NB4 (cell line): ENCODE measurements at places on chromosomes 4 and X.
A peak's percentile ranks its signal among the peaks of the same experiment; 100 is the strongest.

GRCh38 chr4:57369446-57369845, 259.3 kb upstream of the IGFBP7 start:
- DNase-seq = no peak

DNA sequence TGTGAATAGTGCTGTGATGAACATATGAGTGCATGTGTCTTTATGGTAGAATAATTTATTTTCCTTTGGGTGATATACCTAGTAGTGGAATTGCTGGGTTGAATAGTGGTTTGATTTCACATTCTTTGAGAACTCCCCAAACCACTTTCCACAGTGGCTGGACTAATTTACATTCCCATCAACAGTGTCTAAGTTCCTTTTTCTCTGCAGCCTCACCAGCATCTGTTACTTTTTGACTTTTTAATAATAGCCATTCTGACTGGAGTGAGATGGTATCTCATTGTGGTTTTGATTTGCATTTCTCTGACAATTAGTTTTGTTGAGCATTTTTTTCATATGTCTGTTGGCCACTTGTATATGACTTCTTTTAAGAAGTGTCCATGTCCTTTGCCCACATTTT, 29.1 kb downstream of the JADE3 start:
- DNase-seq = no peak

DNA sequence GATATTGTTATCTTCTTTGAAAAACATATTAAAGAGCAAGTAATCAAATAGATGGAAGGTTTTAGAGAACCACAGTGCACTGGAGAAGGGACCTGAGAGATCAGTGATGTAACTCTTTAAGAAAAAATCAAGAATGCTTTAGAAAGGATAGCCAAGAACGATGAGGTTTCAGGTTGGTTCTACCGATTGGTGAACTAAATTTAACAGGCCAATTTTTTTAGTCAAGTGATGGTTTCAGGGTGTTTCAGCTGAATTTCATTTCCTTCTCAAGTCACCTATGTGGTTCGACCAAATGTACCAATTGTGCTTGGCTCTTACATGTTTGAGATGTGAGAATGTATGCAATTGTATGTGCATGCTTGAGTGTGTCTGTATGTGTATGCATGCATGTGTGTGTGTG, 26.5 kb downstream of the HS3ST1 start:
- DNase-seq = no peak

- no peak for DNase-seq
Observed at GRCh38 chr4:31220921-31221320, 500.8 kb downstream of the PCDH7 start.

- no peak for DNase-seq
Observed at GRCh38 chr4:61648264-61648663, 448.1 kb downstream of the ADGRL3 start.

GRCh38 chr4:159144112-159144694, 41.3 kb downstream of the RAPGEF2 start:
- no peak for DNase-seq

- DNase-seq = no peak
Observed at GRCh38 chr4:8321771-8322170, 52.2 kb downstream of the HTRA3 start.

GRCh38 chr4:2411786-2412510, 6.5 kb downstream of the ZFYVE28 start:
- DNase-seq = no peak

GRCh38 chr4:112143781-112144180, 1.5 kb upstream of the FAM241A start:
- no peak for DNase-seq

DNA sequence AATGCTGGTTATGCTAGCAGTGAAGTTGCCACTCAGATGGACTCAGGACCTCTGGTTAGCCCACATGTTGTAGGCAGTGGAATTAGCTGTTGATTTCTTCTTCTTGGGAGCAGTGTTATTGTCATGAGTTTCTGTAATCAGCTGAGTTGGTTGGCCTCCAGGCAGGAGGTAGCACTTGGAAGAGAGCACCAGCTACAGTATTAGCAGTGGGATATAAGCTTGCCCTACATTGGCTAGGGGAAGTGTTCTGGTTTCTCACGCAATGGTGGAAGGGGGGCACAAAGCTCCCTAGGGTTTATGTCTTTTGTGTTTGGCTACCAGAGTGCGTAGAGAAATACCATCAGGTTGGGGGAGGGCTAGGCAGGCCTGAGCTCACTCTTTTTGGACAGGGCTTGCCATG, 34.0 kb upstream of the UCP1 start:
- DNase-seq = no peak

DNA sequence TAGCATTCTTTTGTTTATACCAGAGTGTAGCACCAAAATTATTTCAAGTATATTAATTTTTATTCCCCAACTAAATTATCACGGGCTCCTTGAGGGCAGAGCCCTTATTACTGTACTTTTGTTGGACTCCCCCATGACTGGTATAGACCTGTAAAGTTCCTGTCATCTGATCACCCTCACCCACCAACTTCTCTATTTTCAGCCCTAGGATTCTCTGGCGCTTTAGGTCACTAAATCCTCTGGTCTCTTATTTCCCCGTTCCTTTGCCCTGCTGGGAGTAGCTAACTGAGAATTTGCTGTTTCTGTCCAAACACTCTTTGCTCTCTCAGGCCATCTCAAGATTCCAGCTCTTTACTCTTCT, 3.2 kb upstream of the XKRX start:
- no peak for DNase-seq

DNA sequence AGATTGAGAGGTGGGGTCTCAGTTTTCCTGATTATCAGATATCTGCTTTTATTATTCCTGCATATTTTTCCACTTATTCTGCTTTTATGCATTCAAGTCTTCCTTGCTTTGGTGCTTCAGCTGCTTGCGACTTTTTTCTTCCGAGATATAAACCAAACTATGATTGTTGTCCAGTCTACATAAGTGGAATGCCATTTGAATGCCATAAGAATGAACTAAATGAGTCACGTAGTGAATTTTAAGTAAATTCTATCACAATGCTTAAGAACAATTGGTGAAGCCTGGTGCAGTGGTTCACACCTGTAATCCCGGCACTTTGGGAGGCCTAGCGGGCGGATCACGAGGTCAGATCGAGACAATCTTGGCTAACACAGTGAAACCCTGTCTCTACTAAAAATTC, 189.1 kb downstream of the PCDH18 start:
- no peak for DNase-seq

DNA sequence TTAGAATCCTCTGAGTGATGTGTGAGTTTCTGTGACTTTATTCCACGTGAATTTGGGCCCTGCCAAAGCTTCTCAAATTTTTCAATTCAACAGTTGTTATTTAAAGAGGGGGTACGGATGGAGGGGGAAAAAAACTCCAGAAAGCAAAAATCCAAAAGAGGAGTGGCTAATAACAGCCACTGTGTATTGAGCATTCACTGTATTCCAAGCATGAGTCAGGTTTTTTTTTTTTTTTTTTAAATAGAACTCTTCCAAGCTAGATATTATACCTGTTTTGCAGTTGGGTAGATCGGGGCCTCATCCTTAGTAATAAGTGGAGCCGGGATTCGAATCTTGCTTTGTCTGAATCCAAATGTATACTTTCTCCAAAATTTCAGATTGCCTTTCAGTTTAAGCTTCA, 6.4 kb upstream of the RHOH start:
- no peak for DNase-seq

DNA sequence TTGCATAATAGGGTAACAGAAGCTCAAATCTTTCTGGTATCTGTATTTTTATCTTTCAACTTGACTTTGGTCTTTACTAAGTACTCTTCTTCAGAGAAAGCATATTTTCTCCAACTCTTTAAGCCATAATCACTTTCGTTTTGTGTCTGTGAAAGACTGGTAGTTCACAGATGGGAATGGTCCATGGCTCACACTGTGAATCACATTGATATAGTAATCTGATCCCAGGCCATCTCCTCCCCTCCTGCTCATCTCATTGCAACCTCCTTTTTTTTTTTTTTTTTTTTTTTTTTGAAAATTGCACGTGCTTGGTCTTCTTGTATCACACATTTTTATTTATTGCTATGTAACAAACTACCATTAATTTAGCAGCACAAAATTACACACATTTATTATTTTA, 694.5 kb upstream of the SLIT2 start:
- no peak for DNase-seq

DNA sequence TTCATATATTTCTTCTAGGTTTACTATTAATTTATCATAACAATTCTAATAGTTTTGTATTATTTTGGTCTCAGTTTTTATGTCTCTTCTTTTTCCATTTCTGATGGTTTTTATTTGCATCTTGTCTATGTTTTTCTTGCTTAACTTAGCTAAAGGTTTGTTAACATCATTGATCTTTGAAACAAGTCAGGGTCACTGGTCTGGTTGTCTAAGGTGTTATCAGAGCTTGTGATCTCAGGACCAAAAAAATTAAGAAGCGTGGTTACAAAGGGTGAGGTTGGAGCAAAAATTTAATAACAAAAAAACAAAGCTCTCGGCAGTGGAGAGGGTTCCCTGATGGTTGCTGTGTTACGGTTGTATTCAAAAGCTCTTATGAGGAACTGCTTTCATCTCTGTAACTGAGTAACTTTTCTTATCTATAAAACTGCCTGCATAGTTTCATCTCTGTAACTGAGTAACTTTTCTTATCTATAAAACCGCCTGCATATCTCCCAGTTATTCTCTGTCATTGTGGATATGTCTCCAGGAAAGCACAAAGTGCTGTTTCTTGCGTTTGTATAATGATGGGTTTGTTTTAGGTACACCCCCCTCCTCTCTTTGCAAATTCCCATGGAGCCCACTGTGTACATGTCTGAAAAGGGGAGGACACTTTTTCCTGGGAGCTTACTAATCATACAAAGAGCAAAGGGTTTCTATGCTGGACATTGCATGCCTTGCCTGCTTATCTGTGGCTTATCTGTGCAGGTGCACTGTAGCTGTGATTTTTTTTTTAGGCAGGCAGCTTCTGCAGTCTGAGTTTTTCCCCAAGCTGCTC, 62.4 kb upstream of the UGT2B15 start:
- no peak for DNase-seq

- peak; percentile 34 for DNase-seq
Observed at GRCh38 chrX:31038575-31039326, 33.1 kb downstream of the FTHL17 start.

DNA sequence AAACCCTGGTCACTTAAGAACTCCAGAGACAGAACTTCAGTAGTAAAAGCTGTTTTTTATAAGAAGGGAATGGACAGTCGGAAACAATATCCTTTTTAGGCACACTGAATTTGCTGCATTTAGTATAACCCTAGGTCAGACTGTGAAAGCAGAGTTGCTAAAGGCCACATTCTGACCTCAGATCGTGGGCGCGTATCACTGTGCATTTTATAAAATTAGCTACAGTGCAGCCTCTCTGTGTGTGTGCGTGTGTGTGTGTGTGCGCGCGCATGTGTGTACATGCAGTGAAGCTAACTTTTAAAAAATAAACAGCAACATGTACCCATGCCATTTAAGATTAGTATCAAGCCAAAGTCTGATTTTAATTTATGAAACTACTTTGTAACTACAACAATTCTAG, 8.0 kb downstream of the ZNF827 start:
- no peak for DNase-seq

DNA sequence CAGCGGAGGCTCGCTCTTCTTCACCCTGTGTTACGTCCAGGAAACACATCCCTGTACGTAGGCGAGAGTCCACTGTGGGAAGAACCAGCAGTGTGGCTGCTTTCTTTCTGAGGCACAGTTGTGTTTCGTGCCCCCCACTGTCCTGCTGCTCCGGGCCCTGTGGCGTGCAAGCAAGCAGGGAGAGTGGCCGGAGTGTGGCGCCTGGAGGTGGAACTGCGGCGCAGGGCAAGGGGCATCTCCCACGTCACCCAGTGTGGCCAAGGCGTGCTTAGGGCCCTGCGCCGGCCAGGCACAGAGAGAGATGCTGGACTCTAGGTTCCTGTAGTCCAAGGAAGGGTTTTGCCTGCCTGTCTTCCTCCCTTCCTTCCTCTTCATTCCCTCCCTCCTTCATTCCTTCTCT, 13.3 kb upstream of the PSAPL1 start:
- no peak for DNase-seq

- DNase-seq = peak; percentile 9
Observed at GRCh38 chr4:83009529-83009928, 1.1 kb downstream of the LIN54 start.

DNA sequence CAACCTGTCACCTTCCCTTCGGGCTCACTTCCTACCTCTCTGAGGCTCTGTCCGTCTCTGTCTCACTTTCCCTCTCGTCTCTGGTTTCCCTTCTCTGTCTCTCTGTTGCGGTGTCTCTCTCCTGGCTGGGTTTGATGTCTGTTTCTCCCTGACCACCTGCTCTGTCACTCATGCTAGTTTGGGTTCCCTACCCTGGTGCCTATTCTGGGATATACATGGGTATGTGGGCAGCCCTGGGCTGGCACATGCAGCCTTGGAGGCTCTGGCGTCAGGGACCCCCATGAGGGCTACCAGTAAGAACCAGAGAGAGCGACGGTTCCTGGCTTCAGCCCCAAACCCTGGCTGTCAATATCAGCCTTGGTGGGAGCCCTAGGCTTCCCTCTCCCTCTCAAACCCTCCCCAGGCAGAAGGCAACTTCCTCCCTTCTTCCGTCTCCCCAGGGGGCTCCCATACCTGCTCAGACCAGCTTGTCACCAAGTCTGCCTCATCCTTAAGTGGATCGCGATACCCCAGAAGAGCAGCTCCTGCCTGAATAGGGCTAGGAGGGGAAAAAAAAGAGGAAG, 314 bp downstream of the DNASE1L1 start:
- no peak for DNase-seq

GRCh38 chr4:104188301-104188700, 306.4 kb downstream of the CXXC4 start:
- DNase-seq = no peak

GRCh38 chr4:68717999-68718398, 47.5 kb upstream of the UGT2B15 start:
- DNase-seq = no peak

GRCh38 chr4:25107827-25108516, 52.3 kb downstream of the SEPSECS start:
- no peak for DNase-seq

DNA sequence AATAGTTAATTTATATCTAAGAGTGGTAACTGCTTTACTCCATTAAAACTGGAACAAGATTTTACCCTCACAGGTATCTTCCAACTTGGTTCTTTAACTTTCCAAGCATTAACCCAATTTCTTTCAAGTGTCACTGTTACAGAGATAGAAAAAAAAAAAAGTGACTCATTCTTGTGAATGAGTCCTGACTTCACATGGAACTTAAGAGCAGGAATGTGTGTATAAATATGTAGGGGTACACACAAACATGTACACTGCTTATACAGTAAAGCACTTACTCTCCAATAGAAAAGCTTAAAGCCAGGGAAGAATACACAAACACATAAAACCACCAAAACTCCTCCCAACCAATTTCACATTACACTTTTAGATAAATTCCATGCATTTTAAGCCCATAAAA, 38.8 kb downstream of the TAPT1 start:
- DNase-seq = no peak

GRCh38 chr4:162988530-162988929, 178.2 kb downstream of the NAF1 start:
- no peak for DNase-seq
